ENCODE measurements at places on chromosomes 4 and X. TPM values are rescaled to one million over a fixed set of nuclear protein-coding genes. Genes with fewer than 3 reads are reported as not detected.

Gene GPM6B
- total RNA-seq: 527 TPM

DNA sequence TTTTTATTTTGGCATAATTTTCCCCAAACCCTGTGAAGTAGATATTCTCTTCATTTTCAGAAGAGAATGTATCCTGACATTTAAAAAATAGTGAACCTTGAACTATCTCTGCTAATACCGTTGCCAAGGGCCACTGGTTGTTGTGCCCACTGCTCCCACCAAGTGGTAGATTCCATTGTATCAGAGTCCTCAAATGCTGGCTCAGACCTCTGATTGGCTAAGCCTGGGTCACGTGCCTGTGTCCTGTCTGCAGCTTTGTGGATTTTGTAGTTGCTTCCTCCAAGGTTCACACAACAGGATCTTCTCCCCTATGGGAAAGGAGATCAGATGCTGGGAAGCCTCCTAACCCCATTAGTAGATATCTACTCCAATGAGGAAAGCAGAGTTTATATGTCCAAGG lies 104.8 kb upstream of the CASK start:
- no peak for DNase-seq

Gene PDGFC
- total RNA-seq: 12.0 TPM

DNA sequence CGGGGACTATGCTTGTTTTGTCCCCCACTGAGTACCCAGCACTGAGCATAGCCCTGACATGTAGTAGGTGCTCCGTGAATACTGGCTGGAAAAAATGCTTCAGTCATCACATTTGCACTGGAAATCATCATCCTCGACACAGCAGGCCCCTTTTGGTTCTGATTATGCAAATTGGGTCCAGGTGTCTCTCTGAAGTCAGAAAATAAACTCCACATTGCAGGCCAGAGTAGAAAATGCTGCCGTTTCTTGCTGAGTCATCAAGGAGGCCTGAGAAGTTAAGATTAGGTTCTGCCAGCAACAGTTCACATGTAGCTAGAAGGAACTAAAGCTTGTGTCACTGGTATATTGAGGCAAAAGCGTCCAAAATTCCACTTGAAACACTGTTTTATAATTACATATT lies 15.0 kb upstream of the STK32B start:
- DNase-seq: no peak

GRCh38 chr4:69032847-69033638 lies 63.2 kb upstream of the UGT2B7 start:
- DNase-seq: no peak

Gene OPRPN
- total RNA-seq: not detected

- no peak for DNase-seq
Measured at GRCh38 chr4:148240241-148240640, 202.0 kb downstream of the NR3C2 start.

DNA sequence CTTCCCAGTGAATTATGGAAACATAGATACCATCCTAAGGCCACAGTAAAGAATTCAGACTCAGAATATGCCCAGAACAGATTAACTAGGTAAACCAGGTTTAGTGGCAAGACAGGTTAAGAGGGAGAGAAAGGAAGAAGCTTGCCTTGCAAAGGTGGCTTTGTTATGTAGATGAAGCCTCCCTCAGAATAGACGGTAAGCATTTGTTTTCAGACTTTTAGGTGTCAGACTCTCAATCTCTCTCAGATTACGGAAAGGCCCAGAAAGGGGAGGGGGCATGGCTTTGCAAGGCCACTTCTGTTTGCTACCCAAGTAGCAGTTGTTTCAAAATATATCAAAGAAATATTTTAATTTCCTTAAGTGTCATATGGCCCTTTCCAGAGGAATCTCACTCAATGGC lies 457.1 kb upstream of the BOD1L1 start:
- DNase-seq: no peak

Gene TRPC3
- 0.98 TPM for total RNA-seq

- DNase-seq: no peak
Measured at GRCh38 chr4:152805818-152806217, 26.1 kb downstream of the ARFIP1 start.

Gene CXCL3
- total RNA-seq: 6.9 TPM

GRCh38 chr4:84582988-84583875 lies at the start of gene CDS1:
TSS of gene CDS1 (plus strand) at chr4:84583127. CDS start at chr4:84583402, 275 bp downstream.
- DNase-seq: peak; percentile 59

Gene ERVMER34-1
- 0.27 TPM for total RNA-seq

- no peak for DNase-seq
Measured at GRCh38 chr4:1078490-1078889, 34.9 kb downstream of the RNF212 start.

Gene RNF175
- total RNA-seq: 2.3 TPM

Gene GCNA
- 3.6 TPM for total RNA-seq

DNA sequence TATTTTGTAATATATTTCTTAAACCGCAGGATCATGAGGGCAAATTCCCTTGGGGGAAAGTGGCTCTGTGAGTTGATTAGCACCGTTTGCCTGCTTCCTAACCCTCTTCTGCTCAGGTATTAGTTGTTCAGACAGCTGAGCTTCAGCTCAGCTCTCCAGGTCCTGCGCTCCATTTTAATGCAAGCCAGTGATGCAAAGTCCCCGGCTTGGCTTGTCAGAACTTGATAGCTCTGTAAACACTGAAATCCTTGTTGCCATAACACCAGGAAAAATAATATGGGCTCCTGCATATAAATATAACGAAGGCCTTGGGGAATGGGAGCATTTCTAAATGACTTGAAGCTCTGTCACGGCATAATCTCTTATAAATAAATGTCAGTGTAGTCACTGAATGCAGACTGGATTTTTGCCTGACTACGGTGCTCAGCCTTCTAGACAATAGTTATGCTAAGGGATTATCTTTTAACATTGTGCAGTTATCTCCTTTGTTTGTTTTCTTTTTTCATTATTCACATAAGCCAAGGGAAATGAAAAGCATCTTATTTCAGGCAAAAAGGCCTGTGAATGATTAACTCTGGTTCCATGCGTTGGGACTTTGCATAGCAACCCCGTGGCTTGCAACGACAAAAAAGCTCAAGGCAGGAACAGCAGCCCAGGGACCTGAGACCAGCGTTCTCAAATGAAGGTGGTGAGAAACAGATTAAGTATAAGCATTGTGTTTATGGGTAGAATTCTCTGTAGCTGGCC lies 253.2 kb downstream of the SPRY1 start:
- no peak for DNase-seq

Gene SLIT2
- total RNA-seq: 159 TPM

Gene FAM9B
- not detected for total RNA-seq

- DNase-seq: no peak
Measured at GRCh38 chrX:51148848-51149247, 183.8 kb upstream of the NUDT10 start.

GRCh38 chrX:31071725-31072124 lies at the start of gene FTHL17:
TSS of gene FTHL17 (minus strand) at chrX:31072041. CDS start at chrX:31071953, 88 bp downstream.
- no peak for DNase-seq

Gene SPANXA1
- total RNA-seq: not detected

Data from sciatic nerve (tissue), 2 donors.